Activated CD4-positive, alpha-beta T cell treated with anti-CD3 and anti-CD28 coated beads, Interleukin-2, Interleukin-4, amounts not matched to agents 100 ng/mL and 50 ng/mL, durations not matched to agents 16 hours and 8 hours (primary cell): ENCODE measurements at places on chromosomes 6 and 20.

DNA sequence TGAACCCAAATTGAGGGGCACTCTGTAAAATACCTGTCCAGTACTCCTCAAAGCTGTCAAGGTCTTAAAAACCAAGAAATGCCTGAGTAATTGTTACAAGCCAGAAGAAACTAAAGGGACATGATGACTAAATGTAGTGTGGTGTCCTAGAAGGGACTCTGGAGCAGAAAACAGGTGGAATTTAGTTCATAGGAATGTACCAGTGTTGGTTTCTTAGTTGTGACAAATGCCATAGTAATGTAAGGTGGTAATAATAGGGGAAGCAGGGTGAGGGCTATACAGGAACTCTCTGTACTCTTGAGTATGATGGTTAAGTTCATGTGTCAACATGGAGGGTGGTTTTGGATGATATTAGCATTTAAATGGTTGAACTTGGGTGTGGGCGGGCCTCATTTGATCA lies 92.3 kb downstream of the CNBD2 start:
- no peak for DNase-seq

GRCh38 chr6:17271628-17272027 lies 9.5 kb upstream of the RBM24 start:
- DNase-seq = no peak

- no peak for DNase-seq
Observed at GRCh38 chr6:25441663-25442270, 162.6 kb downstream of the CARMIL1 start.

DNA sequence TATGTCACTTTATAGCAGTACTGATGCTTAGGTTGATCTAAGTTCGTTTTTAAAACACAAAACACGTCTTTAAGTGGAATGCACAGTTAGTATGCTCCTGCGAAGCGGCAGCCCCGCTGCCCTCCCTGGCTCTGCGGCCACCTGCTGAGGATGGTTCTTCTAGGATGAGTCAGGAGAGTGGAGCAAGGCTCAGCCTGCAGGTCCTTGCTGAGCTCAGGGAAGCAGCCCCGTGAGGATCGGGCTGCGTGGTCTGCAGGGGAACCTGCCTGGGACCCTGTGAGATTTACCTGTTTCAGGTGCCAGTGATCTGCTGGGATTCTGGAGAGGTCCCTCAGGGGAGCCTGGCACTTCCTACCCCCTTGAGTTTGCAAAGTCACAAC lies 57.5 kb downstream of the SYNJ2 start:
- no peak for DNase-seq

- DNase-seq = no peak
Observed at GRCh38 chr20:47233333-47234188, 122.9 kb downstream of the ZMYND8 start.

GRCh38 chr6:158987657-158988056 lies 12.3 kb downstream of the RSPH3 start:
- DNase-seq = peak; percentile 42

DNA sequence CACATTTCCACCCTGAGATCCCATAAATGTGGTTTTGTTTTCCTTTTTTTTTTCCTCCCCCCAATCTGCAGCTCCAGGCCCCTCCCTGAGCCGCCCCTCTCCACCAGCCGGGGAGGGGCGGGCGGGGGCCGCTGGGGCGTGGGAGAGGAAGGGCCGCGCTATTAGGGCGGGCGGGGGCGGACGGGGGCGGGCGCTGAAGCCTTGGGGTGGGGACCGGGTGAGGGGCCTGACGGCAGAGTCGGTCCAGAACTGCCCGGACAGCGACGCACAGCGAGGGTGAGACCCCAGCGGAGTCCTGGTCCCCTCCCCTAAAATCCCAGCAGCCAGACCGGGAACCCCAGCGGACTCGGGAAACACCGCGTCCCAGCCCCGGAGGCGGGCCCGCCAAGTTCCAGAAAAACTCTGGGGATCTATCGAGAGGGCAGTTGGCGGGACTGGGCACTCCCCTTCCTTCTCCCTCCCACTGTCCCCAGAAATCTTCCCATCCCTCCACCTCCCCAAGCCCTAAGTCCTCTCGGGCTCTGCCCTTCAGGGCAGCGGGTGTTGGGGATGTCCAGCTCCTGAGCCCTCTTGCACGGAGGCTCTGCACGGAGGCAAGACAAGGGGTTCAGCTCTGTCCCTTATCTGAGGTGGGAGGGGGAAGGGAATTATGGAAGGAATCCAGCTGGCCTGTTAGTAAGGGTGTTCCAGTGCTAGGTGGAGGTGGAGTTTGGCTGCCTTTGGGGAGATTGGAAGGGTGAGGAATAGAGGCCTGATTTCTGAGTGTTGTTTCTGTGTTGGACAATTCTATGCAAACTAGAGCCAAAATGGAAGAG lies at the start of gene PRICKLE4:
Gene PRICKLE4 (plus strand): TSS at position 232 of the 815 bp plus-strand sequence. CDS start 2,692 bp downstream, outside the sequence.
- no peak for DNase-seq

GRCh38 chr6:106118835-106119431 lies 32.8 kb downstream of the PRDM1 start:
- DNase-seq = peak; percentile 39

DNA sequence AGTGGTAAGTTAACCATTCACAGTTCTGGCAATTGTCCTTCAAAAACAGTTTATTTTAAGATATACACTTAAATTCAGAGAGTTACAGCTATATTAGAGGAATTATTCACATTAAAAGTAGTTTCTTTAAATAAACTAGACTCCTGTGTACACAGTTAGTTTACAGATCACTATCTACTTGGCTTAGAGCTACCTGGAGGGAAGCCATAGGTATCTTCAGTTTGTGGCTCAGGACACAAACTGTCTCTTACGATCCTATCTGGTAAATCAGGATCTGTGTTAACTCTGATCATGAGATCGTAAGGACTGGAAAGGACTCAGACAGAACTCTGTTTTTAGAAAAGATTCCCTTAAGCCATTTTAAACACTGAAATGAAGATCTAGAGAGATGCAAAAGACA lies 160.9 kb downstream of the REV3L start:
- no peak for DNase-seq

- no peak for DNase-seq
Observed at GRCh38 chr6:151490996-151491395, 2.8 kb upstream of the CCDC170 start.

- no peak for DNase-seq
Observed at GRCh38 chr20:39016041-39016440, 53.9 kb downstream of the DHX35 start.

- peak; percentile 53 for DNase-seq
Observed at GRCh38 chr6:33607784-33608161, 13.3 kb upstream of the ITPR3 start.

DNA sequence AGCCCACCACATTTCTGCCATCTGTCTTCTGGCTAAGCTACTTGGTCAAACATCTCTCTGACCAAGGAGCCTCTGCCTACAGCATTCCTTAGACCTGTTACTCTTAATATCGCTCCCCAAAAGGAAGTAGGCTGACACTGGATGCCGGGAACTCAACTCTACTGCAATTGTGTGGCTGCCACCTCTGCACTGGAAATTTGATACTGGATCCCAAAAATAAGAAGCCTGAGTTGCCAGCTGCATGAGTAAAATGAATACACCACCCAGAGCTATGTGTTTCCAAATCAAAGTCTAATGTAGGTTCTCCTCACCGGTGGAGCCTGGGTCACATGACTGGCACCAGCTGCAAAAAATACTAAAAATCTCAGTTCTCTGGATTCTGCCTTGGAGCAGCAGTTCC lies 36.9 kb downstream of the UNC5CL start:
- DNase-seq = no peak

DNA sequence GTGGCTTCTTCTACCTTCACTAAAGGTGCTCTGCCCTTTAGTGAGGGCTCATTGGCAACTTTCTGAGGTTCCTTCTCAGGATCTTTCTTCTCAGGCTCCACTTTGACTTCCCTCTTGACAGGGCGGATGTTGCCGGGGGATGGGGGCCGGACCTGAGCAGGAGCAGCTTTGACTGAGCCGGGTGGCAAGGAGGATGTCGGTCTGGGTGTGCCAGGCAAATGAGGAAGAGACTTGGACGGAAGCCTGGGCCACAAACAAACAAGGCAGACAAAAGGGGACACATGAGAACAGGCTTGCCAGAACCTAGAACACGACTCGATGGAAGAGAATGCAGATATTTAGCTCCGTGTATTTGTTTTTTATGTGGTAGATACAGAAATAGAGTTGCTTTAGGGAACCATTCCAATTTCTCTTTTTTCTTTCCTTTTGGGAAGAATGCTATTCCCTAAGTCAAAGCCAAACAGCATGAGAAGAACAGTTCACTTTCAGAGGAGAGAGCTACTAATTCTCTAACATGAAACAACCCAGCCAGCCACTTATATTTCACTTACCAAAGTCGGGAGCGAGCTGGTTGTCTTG lies 76.2 kb upstream of the BCLAF1 start:
- peak; percentile 15 for DNase-seq

DNA sequence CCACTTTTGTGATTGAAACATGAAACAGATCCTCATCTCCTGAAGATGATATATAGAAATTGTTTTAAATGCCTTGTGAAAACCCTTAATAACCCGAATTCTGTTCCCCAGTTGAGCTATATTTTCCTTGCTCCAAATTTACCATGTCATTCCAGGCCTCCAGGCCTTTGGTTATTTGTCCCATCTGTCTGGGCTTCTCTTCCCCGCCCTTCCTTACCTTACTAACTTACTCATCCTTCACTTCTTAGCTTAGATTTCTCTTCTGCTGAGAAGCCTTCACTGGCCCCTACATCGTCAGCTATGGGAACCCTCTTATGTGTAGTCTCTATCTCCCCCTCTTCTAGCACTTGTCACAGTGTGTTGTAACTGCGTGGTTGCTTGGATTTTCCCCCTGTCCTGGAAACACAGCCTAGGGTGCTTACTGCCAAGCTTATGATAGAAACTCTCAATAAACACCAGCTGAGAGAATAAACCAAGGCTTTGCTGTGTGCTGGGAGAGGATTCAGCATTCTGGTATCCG lies 68.6 kb downstream of the SGK1 start:
- DNase-seq = no peak

GRCh38 chr20:18252597-18253451 lies 35.5 kb upstream of the ZNF133 start:
- no peak for DNase-seq

- no peak for DNase-seq
Observed at GRCh38 chr20:45911486-45912343, at the start of gene PLTP. PLTP (minus strand) TSS chr20:45912155; CDS start chr20:45911452, 703 bp downstream.

- no peak for DNase-seq
Observed at GRCh38 chr20:4383961-4384360, 337.7 kb upstream of the PRND start.

DNA sequence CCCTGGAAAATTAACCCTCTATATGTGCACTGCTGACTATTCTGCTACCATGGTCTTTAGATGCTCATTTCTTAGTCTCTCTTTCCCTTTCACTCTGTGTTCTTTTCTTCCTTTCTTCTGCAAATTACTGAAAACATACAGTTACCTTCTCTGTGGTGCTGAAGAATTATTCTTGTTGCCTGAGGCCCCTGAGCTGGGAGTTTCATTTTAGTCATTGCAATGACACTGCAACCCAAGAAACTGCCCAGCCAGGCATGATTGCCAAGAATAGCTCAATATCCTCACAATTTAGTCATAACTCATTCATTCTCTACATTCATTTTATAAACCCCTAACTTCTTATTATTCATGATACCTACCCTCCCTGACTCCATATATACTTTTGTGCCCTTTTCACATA lies 245.8 kb upstream of the RAB32 start:
- DNase-seq = no peak

DNA sequence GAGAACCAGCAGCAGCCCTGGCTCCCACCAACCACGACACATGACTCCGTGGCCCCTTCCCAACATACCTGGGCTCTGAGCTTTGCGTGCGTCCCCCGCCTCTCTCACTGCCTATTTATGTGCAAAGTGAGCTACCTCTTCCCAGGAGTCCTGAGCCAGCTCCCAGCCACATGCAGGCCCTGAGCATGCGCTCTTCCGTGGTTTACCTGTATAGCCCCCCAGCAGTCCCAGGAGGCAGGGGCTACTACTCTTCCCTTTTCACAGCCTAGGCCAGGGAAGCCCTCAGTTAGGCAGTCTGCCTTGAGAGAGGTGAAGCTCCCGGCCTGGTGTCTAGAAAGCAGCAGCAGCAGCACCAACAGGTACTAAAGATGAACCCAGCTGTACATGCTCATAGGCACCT lies 114.8 kb upstream of the CDYL start:
- DNase-seq = no peak

GRCh38 chr6:143872201-143872600 lies 7.9 kb downstream of the ZC2HC1B start:
- peak; percentile 57 for DNase-seq

DNA sequence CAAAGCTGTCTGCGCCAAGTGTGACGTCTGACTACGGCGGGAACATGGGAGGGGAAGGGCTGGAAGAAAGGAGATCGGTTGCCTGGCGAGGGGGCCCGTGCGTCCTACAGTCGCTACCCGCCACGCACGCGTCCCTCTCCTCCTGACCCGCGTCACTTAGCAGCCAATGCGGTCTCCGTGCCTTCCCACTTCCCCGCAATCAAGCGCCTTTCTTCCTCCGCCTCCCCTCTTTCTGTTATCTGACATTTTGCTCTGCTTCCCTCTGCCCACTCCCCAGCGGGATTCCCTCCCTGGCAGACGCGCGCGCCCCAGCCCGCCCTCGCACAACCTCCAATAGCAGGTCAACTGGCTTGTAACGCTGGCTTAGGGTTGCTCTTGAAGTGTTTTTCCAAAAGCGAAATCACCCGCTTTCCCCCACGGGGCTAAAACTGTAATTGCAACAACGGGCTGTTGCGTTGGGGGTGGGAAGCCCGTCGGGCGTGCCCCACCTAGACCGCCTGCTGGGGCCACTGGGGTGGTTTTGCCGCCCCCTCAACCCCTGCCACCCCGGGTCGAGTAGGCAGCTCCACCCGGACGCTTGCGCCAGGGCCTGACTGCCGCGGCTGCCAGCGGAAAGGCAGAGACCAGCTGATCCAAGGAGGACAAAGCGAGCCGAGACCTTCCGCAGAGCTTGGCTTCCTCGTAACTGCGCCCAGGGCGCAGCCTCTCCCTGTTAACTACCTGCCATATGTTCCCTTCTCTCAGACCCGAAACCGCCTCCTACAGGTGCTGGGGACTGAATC lies 6.2 kb upstream of the SOX4 start:
- DNase-seq = peak; percentile 15

GRCh38 chr20:4829514-4830215 lies 108.0 kb downstream of the PRND start:
- DNase-seq = no peak

DNA sequence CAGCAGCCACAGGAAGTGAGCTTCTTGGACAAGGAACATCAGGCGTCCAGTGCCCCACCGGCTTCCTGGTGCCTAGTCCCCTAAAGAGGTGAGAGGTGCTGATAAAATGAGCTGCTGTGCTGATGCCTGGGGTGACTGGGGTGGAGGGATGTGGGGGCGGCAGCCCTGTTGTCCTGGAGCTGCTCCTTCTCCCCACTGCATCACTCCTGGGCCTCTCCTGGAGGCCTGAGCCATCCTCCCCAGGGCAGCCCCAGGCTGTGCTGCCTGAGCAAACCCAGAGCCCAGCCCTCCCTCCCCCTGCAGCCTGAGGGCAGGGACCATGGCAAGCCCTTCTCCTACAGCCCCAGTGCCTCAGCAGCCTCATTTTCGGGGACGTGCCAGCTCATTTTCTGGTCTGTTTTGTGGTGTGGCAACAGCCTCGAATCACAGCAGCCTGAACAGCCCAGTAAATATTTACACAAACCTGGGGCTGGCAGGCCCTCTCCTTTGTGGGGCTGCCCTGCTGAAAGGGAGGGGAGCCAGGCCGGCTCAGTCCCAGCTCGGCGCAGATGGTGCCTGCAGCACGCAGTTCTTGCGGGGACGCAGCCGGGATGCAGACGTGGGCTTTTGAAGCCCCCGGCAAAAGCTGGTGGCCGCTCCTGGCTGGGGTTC lies 259.9 kb downstream of the DLL1 start:
- no peak for DNase-seq

GRCh38 chr6:18961566-18961965 lies 574.4 kb downstream of the RNF144B start:
- DNase-seq = no peak
